Spleen (tissue), 13 donors: ENCODE measurements at places on chromosomes 1 and 21. TPM values are rescaled to one million over a fixed set of nuclear protein-coding genes. Genes with fewer than 3 reads are reported as not detected.

GRCh38 chr1:18360251-18360650, 120.5 kb upstream of the KLHDC7A start:
- H3K27me3 ChIP-seq: no peaks in the 10 kb centered on the region
- DNase-seq: no peak
- no peaks in the 10 kb centered on the region for H3K36me3 ChIP-seq
- H3K27ac ChIP-seq: no peak overlapping the region
- no peaks in the 10 kb centered on the region for H3K4me1 ChIP-seq

DNA sequence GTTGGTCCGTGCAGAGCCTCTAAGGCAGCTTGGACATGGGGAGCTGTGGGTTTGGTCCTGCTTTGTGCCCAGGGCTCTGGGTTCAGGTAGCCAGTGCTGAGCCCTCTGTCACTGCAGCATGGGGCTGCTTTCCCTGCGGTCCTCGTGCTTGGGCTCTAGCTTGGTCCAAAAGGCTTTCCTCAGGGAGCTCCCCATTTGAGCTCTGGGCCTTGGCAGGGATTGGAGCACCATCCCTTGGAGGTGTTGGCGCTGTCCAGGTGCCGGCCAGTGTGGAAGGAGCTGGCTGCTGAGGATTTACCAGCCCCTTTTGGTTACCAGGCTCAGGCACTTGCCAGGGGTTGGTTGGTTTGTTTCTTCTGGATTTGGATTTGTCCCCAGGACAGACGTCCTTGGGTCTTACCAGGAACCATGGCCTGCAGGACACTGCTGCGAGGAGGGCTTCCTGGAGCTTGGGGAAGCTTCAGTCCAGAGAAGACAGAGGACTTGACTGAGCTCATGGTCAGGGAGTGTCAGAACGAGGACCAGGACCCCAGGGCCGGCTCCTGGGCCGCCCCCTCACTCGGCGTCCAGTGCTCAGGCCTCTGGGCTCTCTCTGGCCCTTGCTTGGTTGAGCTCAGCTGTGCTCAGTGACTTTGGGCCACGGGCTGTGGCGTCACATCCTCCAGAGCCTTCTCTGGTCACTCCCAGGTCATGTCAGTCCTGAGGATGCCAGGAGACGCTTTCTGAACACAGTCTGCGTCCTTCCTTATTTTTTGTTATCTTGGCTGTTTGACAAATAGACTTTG, 224.7 kb downstream of the CAMTA1 start:
- DNase-seq: no peak
- H3K36me3 ChIP-seq: no peaks in the 10 kb centered on the region
- H3K27me3 ChIP-seq: no peaks in the 10 kb centered on the region
- no peak overlapping the region for H3K4me3 ChIP-seq
- no peak overlapping the region for H3K27ac ChIP-seq
- no peaks in the 10 kb centered on the region for H3K4me1 ChIP-seq

DNA sequence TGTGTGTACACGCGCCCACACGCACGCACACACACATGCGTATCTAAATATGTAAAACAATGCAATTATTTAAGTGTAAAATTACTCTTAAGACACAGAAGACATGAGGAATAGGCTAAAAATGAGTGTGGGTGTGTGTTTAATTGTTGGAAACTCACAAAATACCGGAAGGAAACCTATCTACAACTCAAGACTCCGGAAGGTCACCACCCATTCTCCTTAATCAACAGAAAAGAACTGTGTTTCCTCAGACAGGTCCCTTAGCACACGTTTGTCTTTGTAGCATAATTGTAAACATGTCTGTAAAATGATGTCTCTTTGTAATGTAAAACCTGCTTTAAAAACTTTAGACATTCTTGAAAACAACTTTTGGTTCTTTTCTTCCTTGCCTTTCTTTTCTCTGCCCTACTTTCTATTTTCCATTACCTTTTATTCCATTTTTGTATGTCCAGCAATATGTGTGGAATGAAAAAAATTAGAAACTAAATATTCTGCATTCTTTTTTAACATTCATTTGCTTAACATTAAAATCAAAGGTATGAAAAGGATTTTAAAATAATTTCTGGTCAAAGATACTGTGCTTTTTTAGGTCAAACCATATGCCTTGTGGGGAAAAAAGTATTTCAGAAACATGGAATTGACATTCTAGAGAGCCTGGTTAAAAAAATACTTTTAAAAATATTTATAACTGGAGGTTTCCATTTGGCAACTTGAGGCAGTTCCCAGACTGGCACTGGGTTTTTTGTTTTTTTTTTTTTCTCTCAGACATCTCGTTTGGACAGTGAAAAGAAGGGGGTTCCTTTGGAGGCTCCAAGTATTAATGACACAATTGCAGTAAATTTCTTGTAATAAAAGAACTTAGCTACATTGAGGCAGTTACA, 46.2 kb downstream of the ATP5PF start:
- H3K4me1 ChIP-seq: no peaks in the 10 kb centered on the region
- DNase-seq: no peak
- H3K36me3 ChIP-seq: no peaks in the 10 kb centered on the region
- no peak overlapping the region for H3K27ac ChIP-seq
- no peak overlapping the region for H3K4me3 ChIP-seq
- H3K27me3 ChIP-seq: no peaks in the 10 kb centered on the region

DNA sequence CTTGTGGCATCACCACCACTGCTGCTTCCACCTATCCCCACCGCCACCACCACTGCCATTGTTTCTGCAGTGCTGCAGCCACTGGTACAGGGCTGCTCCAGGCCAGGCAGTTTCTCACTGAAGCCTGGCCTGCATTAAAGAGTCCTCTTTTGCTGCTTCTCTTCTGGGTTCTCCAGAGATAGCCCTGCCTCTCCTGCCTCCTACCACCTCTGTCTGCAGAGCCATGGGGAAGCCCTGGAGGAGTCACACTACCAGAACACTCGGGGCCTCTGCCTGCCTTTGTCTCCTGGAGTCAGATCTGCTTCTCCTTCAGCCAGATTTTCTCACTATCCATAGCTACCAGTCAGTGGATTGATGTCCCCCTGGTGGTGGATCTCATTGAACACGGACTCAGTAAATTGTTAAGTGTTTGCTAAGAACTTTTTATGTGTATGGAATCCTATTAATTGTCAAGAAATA, 37.7 kb upstream of the DDAH1 start:
- no peak overlapping the region for H3K4me3 ChIP-seq
- H3K36me3 ChIP-seq: no peaks in the 10 kb centered on the region
- no peaks in the 10 kb centered on the region for H3K4me1 ChIP-seq
- H3K27ac ChIP-seq: no peak overlapping the region

- H3K4me1 ChIP-seq: no peaks in the 10 kb centered on the region
- no peak overlapping the region for H3K4me3 ChIP-seq
- no peak for DNase-seq
- no peak overlapping the region for H3K27ac ChIP-seq
- no peaks in the 10 kb centered on the region for H3K27me3 ChIP-seq
These were observed 33.1 kb upstream of the CEP350 start for GRCh38 chr1:179921472-179921871.

DNA sequence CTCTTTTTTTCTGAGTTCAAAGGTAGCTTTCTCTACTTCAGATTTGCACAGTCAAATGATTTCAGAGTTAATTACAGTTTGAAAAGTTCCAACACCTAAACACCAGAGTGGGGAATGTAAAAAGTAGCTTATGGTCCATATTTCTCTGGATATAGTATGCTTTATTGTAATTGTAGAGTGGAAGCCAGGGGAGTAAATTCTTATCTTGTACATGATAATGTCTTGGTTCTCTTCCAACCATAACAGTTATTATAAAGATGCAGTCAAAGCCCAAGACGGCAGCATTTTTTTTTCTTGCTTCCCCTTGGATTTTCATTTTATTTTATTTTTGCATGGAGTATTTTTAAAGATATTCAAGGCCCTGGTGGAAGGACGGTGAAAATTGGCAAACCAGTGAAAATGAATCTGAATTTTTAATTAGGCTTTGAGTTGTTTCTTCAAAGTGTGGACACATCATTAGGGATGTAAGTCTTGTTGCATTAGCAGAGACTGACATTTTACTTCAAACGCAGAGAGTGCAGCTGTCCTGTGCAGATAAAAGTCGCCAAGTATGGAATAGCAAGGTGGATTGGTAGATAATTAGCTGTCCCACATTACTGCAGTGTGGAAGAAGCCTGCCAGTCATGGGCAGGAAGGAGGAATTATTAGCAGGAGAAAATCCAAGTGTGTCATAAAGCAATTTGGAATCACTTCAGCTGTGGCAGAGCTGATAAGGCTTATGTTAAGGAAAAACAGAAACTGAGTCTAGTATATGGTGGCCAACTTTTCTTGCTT, 11.3 kb downstream of the CACHD1 start:
- no peak overlapping the region for H3K4me3 ChIP-seq
- no peaks in the 10 kb centered on the region for H3K27me3 ChIP-seq
- no peak for DNase-seq
- peaks cover 22% of the 10 kb centered on the region for H3K4me1 ChIP-seq

DNA sequence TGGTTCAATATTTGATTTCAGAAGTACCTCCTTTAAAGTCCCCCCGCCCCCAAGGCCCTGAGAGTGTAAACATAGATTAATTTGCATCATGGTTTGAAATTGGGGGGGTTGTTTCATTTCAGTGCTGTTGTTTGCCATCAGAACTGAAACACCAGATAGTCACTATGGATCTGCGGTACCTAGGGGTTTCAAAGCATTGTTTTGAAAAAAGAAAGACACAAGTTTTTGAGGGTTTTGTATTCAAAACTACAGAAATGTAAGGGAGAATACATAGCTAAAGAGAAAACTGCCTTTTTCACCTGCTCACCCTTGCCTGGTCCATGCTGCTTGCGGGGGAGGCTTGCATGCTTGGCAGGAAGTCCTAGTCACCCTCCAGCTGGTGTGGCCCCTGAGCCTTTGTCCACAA, 59.3 kb downstream of the ACP6 start:
- peaks cover 20% of the 10 kb centered on the region for H3K36me3 ChIP-seq
- H3K27ac ChIP-seq: no peak overlapping the region
- no peak overlapping the region for H3K4me3 ChIP-seq
- H3K4me1 ChIP-seq: no peaks in the 10 kb centered on the region
- no peaks in the 10 kb centered on the region for H3K27me3 ChIP-seq
- no peak for DNase-seq

Gene CASQ1
- not detected for total RNA-seq

Gene GJC2
- total RNA-seq: 0.94 TPM

Gene LAD1
- total RNA-seq: 2.0 TPM

Gene CD247
- 40.6 TPM for total RNA-seq
